ENCODE measurements at places on chromosomes 5 and 9.

- DNase-seq: no peak
Measured at GRCh38 chr9:36091026-36091953, 45.2 kb upstream of the GLIPR2 start.

DNA sequence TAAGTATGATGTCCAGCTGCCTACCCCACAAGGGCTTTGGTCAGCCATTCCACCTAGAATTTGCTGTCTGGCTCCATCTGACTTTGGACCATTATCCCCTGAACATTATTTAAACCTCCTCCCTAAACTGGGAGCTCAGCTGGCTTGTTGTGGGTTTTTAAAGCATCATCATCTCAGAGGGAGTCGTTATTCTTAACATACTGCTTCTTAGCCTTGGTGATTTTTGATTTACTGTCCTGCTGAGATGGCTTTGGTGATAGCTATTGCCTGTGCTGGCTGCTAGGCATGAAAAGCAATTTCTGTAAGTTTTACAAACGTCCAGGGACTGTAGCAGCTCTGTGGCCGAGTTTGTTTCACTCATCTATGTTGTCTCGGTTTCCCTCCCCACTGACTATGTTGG, 256.1 kb downstream of the NR3C1 start:
- no peak for DNase-seq

- DNase-seq: no peak
Measured at GRCh38 chr9:76591256-76591950, 132.4 kb downstream of the GCNT1 start.

DNA sequence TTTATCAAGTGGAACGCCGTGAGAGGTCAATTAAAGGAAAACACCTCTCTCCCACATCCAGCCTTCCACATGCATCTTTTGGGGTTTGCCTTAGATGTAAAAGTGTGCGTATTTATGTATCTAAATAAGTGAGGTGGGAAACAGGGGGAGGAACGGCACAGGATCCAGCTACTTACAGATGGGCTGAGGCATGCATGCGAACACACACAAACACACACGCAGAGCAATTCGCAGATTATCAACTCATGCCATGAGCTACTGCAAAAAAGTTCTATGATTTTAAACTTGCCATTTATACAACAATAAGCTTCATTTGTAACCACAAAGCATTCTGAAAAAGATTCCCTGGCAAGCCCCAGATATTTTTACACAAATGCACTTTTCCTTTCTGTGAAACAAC, 242.1 kb downstream of the BNC2 start:
- DNase-seq: no peak

- no peak for DNase-seq
Measured at GRCh38 chr9:132488626-132489025, 78.6 kb downstream of the CFAP77 start.

GRCh38 chr5:78959767-78960166, 25.3 kb downstream of the ARSB start:
- no peak for DNase-seq

- DNase-seq: no peak
Measured at GRCh38 chr5:9599391-9599790, 30.8 kb downstream of the TAS2R1 start.

DNA sequence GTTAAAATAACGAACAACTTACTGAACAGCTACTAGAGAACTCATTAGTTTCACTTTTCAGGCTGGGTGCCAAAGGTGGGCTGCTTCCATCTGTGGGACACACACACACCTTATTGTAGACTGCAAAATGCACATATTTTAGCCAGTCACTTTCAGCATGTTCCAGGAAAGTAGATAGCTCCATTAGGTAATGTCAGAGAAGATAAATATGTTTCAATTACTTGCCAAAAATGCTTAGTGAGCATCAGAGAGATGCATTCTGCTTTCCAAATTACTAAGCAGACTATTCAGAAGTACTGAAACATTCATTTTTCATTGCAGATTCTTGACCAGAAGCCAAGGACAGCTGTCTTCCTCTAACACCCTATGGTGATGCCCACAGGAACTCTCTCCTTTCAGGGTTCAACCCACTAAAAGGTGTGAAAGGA, 56.2 kb upstream of the APC start:
- DNase-seq: no peak

GRCh38 chr5:158785397-158785796, 314.3 kb downstream of the EBF1 start:
- DNase-seq: no peak

DNA sequence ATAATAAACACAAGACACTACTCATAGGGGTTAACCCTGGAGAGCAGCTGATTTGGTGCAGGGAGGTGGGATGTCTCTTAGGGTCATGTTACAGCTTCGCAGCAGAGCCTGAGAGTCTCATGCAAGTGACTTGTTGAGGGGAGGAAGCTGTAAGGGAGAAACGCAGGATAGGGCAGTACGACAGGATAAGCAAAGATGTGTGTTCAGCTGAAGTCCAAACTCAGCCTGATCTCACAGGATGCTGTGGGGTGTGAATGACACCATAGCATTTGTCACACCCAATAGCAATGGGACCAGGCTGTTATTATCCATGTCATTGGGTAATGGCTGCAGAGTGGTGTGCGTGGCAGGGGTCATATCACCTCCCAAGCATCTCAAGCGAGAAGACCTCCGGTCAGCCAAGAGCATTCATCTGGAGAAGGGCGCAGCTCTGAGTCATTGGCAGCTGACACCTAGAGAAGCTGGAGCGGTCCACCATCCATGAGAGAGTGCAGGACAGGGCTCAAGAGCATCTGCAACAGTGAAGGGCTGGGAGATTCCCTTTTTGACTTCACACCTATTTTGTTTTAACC, 49.2 kb upstream of the RPL26L1 start:
- DNase-seq: no peak

DNA sequence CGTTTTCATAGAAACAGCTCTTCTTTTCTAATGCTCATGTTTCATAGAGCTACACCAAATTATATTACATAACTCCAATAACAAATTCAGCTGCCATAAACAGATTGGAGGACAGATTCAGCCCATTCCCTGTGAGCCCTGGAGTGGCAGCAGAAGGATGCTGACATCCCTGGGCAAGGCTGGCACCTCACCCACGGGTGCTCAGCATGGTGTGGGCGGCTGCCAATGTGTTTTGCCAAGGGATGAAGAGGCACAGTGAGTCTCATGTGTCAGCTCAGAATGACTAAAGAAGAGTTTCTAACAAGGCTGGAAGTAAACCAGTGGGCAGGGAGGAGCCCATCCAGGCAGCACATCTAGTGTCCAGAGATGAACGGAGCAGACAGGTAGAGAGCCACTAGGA, 127.1 kb upstream of the ICE1 start:
- no peak for DNase-seq

- no peak for DNase-seq
Measured at GRCh38 chr5:157502143-157502647, 42.2 kb downstream of the NIPAL4 start.

GRCh38 chr9:3804103-3804502, 278.3 kb upstream of the RFX3 start:
- DNase-seq: no peak

DNA sequence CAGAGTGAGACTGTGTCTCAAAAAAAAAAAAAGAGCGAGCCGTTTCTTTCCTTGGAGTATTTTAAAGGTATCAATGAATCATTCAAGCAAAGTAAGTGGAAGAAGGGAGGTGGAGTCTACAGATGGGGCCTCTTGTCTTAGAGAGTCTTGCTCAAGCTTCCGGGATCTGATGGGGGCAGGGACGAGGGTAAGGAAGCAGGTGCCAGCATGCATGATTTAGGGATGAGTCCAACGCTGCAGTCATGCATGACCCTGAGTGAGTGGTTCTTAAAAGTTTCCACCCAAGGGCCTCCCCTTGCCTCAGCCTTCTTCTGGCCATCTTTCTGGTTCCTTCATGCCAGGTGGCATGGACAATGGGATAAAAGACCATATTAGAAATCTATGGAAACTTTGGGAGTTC, 79.6 kb downstream of the MYO10 start:
- DNase-seq: no peak

DNA sequence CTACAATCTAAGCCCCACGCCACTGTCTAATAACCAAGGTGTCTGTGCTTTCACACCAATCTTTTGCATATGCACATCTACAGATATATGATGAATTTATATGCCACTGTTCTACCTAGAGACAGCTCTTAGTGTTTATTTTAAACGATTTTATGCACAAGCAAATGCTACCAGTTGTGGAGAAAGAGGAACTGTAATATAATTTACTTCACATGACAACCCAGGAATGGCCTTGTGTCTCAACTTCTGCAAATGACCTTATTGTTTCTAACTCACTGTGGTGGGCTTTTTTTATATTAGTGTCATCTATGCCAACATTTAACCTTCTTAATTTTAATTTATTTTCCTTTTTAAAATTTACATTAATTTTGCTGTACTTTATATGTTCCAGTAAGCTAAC, 531.1 kb upstream of the TLE4 start:
- no peak for DNase-seq

DNA sequence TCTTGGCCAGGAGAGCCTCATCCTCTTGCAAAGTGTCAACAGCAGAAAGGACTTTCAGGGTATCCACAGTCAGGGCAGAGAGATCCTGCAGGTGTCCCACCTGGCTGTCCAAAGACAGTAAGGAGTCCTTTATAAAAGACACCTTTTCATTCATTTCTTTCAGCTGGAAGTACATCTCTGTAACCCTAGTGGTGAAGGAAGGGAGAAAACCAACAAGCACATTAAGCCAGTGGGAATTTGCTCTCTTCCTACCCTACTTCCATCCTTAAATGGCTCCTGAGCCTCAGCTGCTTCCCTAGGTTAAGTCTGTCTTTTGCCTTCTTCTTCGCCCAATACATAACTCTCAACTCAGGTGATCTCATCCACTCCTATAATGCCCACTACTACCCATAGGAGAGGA, 124.8 kb downstream of the TRPM6 start:
- DNase-seq: no peak

DNA sequence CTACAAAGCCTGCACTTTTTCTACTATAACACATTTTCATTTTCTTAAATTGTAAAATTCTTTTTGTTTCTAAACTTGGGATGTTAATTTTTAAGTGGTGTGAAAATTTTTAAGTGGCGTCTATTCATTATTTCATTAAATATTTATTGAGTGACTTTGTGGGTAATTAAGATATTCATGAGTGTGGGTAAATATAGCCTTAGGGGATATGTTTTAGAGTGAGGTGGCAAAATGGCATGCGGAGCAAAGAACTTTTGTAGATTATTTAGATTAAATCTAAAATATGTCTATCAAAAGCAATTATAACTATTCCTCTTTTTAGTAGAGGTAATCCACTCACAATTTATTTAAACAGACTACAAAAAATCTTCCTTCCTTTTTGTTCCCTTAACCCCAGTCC, 188.4 kb downstream of the PCSK1 start:
- DNase-seq: no peak

GRCh38 chr5:92492908-92493307, 1088.1 kb downstream of the NR2F1-AS1 start:
- DNase-seq: no peak

DNA sequence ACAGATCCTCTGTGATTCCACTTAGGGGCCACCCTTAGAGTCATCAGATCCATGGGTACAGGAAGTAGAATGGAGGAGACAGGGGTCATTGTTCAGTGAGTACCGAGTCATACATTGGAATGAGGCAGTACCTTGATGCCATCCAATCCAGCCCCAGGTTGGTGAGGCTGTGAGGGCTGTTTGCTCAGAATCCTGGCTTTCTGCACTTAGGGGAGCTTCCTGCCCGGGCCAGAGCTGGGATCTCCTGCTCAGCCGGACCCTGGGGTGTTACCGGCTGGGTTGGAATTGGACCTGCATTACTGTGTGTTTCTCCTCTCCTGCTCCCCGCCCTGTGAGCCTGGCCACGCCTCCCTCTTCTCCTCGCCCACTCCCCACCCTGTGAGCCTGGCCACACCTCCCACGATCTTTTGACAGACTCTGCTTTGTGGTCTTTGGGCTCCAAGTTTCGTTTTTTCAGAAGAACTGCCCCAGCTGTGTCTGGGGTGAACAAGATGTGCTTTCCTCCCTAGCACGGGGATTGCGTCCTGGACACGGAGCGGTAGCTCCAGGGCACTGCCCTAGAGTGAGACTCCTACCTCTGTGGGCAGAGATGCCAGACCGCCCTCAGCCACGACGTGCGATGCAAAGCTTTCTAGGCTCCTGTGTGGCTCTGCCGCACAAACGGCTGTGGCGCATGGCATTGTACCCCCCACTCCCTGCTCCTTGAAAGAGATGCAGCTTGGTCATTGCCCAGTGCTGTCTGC, 15.4 kb downstream of the TRAF2 start:
- no peak for DNase-seq

DNA sequence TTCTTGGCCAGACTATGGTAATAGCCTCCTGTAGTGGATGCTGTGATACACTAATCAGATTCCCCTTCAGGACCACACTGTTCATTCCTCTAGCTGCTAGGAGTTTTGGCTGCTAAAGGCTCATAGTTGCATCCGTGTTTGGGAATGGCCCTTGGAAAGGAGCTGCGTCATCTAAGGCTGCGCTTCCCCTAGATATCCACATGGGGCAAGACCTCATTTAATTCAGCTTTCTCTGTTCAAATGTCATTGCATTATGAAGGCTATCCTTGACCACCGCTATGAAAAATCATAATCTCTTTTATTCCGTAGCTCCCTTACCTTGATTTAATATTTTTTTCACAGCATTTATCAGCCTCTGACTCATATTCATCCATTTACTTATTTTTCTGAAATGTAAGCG, 258.3 kb upstream of the NR4A3 start:
- no peak for DNase-seq

DNA sequence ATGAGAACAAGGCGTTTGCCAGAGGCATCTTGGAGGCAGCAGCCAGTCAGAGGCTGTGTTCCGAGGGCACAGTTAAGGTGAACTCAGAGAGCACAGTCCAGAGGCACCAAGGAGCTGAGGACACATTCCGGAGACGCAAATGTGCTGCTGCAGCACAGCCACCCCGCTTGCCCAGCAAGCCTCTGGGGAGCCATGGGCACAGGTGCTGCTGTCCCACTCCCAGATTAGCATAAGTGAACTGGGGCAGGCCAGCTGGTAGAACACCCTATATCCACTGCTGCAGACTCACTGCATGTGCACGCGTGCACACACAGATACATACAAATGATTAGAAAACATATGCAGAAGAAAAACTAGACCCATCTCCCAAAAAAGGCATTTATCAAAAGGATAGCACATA, 164.5 kb downstream of the EBF1 start:
- DNase-seq: no peak

DNA sequence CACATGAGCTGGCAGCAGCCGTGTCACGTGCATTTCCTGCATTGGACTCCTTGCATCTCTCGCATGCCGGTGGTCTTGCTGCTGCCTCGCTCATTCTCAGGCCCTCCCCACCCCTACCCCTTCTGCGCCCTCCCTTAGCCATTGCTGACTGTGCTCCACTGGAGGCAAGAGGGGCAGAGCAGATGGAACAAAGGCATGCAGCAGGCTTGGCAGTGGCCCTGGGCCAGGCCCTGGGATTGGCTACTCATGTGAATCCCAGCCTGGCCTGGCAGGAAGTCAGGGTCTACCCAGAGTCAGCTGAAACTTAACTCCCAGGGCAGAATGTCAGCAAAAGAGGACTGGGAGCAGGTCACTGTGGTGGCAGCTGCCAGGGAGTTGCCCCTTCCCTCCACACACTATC, 62.3 kb downstream of the TSTD2 start:
- no peak for DNase-seq

DNA sequence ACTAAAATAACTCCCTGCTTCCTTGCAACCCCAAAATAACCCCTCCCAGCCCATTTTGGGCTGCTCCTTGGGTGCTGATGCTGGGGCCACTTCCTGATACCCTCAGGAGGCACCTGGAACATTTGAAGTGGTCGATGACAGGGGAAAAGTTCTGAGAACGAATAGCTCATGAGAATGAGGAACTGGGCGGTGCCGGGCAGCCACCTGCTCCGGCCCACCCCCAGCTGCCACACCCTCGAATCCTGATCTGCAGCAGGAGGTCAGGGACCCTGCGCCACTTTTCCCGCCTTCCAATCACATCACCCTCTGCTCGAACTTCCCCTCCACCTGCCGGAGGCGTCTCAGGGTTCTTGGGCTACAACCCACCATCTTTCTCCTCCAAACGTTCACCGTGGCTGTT, 19.7 kb downstream of the HRH2 start:
- no peak for DNase-seq

Measured in CMK (cell line).